ENCODE measurements at places on chromosomes 3 and 15. TPM values are rescaled to one million over a fixed set of nuclear protein-coding genes. Genes with fewer than 3 reads are reported as not detected.
A peak's percentile ranks its signal among the peaks of the same experiment; 100 is the strongest.

- H3K27ac ChIP-seq = no peak overlapping the region
- peaks cover 13% of the 10 kb centered on the region for H3K4me1 ChIP-seq
- H3K4me3 ChIP-seq = no peak overlapping the region
- no peak for DNase-seq
- H3K36me3 ChIP-seq = no peaks in the 10 kb centered on the region
These were observed 3.7 kb upstream of the SQOR start for GRCh38 chr15:45630917-45631691.

DNA sequence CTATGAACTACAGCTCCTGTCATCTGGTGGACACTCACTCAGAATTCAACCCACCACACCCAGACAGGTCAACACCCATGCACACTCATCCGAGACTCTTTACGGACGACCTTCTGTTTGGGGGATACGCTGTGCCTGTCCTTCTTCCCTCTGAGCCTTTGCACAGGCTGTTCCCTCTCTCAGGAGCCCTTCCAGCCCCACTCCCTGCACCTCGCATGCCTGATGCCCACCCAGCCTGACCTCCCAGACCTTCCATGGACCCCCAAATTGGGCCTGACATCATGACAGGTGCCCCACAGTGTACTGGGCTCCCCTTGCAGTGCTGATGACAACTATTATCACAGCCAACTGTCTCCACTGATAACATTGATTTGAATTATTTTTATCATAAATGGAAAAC is 135.8 kb downstream of the NSMCE3 start:
- peak overlapping the region; percentile 57 for H3K27ac ChIP-seq
- H3K4me1 ChIP-seq = no peaks in the 10 kb centered on the region
- no peak overlapping the region for H3K4me3 ChIP-seq
- DNase-seq = no peak

DNA sequence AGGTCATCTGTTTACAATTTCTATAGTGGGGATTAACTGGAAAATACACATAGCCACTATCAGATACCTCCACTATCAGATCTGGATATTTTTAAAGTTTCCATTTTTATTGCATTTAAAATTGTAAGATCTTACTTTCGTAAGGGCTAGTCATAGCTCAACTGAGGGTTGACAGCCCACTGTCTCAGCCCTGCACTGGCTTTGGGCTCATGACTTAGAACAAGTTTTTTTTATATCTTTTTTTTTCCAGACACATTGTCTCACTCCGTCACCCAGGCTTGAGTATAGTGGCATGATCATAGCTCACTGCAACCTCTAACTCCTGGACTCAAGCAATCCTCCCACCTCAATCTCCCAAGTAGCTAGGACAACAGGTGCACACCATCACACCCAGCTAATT is 48.8 kb upstream of the DNAJC13 start:
- peaks cover 7% of the 10 kb centered on the region for H3K27me3 ChIP-seq
- no peak overlapping the region for H3K4me3 ChIP-seq
- no peak for DNase-seq
- no peaks in the 10 kb centered on the region for H3K4me1 ChIP-seq
- no peaks in the 10 kb centered on the region for H3K36me3 ChIP-seq

- no peak overlapping the region for H3K27ac ChIP-seq
- peaks cover 18% of the 10 kb centered on the region for H3K36me3 ChIP-seq
- no peak overlapping the region for H3K4me3 ChIP-seq
- H3K27me3 ChIP-seq = no peaks in the 10 kb centered on the region
- no peak for DNase-seq
These were observed 62.3 kb downstream of the MTHFS start for GRCh38 chr15:79834495-79834894.

DNA sequence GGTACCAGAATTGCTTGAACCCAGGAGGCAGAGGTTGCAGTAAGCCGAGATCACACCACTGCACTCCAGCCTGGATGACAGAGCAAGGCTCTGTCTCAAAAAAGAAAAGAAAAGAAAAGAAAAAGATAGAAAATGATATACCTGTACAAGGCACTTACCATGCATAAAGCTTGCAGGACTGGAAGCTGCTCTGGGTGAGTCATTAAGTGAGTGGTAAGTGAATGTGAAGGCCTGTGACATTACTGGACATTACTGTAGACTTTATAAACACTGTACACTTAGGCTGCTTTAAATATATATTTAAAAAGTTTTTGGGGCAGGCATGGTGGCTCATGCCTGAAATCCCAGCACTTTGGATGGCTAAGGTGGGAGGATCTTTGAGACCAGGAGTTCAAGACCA is 99.2 kb downstream of the SLMAP start:
- no peaks in the 10 kb centered on the region for H3K27me3 ChIP-seq
- DNase-seq = no peak
- H3K27ac ChIP-seq = no peak overlapping the region

The HYKK gene
- total RNA-seq = 3.8 TPM

The AAGAB gene
- 28.1 TPM for total RNA-seq

The STRIT1 gene
- not detected for total RNA-seq

All from naive thymus-derived CD8-positive, alpha-beta T cell (primary cell).